Inflammatory macrophage treated with lipopolysaccharide for 4 hours (primary cell): ENCODE measurements at places on chromosomes 12 and 14.

GRCh38 chr14:89445273-89445973 lies 28.4 kb upstream of the FOXN3 start:
- DNase-seq, result peak; percentile 72

DNA sequence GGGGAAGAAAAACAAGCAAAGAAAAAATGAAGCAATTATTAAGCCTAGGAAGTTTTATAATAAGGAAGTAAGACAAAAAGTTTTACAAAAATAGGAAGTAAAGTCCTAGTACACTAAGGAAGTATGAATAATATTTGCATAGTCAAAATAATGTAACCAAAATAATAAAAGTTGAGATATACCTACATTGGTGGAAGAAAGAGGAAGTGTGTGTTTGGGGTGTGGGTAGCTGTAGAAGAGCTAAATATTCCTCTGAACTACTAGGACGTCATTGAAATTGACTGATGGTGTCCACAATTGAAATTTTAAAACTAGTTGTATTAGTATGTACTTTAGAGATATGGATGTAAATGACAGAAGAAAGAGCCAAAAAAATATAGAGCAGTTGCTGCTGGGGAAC lies 228.4 kb upstream of the OTX2 start:
- peak; percentile 32 for DNase-seq

- no peak for DNase-seq
Observed at GRCh38 chr12:47302111-47302671, 222.4 kb upstream of the AMIGO2 start.

GRCh38 chr12:77273898-77274297 lies 208.5 kb upstream of the E2F7 start:
- DNase-seq, result no peak

DNA sequence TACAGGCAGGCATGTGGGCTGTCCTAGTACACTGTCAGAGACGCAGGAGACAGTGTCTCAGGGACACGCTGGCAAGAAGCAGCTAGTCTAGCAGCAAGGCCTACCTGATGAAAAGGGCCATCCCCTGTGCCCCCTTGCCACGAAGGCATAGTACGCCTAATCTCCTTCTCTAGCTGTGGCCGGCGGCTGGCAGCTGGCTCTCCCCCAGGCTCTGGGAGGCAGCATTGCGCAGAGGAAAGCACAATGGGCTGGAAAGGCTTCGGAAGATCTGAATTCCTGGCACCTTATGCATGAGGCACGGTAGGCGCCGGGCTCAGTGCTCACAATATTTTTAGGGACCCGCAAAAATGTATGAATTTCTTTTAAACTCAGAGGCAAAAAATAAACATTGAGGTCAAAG lies 16.0 kb upstream of the PLEKHH1 start:
- no peak for DNase-seq

GRCh38 chr12:114876968-114877680 lies 193.1 kb upstream of the TBX3 start:
- DNase-seq, result no peak

GRCh38 chr14:29521526-29522137 lies 406.0 kb downstream of the PRKD1 start:
- DNase-seq, result no peak

GRCh38 chr12:112685321-112685720 lies 106.2 kb upstream of the RPH3A start:
- no peak for DNase-seq
